ENCODE measurements at places on chromosomes 13 and 19.

DNA sequence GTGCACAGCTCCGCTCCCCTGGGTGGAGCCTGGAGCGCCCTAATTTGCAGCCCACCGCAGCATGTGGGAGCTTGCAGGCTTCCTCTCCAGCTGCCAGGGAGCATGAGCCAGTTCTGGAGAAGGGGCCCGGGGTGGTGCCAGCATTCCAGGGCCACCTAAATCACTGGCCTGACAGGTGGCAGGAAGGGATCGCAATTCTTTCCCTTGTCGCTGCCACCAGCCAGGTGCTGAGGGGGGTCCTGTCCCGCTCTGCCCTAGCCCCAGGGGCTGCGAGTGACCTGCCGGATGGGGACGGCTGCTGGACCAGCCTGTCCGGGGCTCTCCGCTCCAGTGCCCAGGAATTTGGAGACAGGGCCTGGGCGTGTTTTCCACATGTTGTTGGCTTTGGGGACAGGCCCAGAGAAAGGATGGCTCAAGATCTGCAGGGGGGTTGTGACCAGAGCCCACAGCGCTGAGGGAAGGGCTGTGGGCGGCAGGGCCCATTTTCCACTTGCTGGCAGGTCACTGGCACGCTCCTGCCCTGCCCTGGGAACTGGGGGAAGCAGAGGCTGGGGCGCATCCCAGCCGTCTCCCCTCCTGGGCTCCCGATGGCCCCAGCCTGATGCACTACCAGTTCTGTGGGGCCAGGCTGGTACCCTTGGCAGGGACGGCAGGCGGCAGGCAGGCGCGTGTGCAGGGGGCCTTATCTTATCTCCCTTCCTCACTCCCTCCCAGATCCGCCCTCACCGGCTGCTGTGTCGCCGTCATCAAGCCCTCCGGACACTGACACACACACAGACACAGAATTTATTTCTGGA lies 9.5 kb downstream of the NDUFA11 start:
- DNase-seq, result no peak

DNA sequence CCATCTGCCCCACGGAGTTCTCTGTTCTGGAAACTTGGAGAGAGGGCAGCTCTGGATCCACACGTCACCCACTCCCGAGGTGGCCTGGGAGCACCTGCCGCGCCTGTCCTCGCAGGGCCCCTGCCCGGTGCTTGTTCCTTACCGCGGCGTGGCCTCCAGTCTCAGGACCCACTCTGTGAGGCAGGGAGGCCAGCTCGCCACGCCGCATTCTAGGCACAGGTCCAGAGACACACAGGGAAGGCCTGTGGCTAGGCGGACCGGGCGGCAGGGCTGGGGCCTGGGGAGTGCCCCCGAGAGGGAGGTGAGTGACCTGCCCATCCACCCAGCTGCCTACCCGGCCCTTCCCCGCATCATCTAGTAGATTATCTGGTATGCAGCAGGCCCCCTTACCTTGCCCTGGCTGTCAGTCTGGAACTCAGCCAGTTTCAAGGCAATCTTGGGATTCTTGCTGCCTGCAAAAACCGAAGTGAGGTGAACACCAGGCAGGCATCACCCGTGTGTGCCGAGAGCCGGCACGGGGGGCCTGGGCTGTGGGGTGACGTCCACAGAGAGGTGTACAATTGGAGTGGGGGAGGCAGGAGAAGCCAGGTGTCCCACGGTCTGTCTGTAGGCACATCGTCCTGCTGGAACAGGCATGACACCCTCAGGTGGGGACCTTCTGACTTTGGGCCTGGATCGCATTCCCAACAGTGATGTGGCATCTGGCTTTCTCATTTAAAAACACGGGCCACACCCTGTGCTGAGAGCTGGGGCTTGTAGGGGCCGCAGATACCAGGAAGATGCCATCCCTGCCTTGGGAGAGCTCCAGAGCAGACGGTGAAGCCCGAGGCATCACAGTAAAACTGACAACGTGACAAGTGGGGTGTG lies 23.6 kb downstream of the DPP9 start:
- DNase-seq, result no peak

DNA sequence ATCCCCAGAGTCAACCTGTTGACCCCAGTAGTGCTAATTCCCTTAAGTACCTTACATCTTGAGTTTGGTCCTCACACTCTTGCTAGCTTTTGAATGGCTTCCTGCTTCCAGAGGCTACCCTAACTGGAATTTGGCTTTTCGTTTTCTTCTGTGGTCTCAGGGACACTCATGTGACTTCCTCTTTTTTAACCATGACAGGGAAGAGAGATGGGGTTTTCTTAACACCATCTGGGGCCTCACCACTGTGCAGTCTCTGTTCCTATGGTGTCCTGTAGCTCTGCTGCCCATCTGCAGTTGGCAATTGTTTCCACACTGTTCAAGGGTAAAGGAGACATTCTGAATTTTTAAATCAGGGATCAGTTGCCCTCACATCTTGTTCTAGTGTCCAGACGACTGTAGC lies 66.7 kb downstream of the SLC10A2 start:
- no peak for DNase-seq

DNA sequence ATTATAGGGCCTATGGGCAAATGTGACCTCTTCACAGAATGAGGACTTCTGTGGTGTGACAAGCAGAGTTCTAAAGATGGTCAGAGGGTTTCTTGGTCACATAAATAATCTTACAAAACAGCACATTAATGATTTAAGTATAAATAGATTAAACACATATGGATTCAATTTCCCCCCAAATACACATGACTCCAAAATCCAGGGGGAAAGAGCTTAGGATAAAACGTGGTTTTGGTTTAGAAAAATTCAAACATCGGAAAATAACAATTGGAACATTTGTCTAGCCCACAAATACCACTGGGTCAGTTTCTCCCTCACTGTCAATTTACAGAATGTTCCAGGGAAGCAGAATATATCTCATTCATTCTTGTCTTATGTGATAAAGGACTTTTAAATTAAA lies 283.1 kb downstream of the COG6 start:
- DNase-seq, result no peak

DNA sequence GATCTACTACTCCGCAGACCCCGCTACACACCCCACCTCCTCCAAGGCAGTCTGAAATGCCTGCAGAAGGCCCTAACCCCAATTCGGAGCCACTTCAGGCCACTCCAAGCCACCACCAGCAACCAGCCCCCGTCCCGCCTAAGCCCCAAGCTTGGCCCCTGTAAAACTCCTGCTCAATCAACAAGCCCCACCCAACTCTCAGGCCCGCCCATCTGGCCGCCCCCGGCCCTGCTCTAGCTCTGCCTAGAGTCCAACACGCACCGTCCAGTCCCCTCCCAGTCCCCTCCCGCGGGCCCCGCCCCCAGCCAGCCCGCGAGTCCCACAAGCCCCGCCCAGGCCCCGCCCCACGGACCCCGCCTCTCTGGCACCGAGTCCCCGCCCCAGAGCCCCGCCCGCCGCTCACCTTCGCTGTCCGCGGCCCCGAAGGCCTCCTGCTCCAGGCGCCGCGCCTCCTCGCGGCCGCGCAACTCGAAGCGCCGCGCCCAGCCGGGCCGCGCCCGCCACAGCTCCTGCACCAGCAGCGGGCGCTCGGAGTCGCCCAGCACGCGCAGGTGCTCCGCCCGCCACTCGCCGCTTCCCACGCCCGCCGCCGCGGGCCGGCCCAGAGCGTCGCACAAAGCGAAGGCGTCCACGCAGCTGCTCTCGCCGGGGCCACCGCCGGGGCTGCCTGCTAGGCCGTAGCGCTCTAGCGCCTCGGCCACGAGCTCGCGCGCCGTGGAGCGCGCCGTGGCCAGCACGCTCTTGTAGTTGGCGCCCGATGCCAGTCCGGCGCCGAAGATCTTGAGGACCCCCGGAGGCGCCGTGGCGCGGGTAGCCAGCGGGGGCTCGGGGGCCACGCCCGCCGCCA lies 1.6 kb downstream of the RASIP1 start:
- peak; percentile 91 for DNase-seq

DNA sequence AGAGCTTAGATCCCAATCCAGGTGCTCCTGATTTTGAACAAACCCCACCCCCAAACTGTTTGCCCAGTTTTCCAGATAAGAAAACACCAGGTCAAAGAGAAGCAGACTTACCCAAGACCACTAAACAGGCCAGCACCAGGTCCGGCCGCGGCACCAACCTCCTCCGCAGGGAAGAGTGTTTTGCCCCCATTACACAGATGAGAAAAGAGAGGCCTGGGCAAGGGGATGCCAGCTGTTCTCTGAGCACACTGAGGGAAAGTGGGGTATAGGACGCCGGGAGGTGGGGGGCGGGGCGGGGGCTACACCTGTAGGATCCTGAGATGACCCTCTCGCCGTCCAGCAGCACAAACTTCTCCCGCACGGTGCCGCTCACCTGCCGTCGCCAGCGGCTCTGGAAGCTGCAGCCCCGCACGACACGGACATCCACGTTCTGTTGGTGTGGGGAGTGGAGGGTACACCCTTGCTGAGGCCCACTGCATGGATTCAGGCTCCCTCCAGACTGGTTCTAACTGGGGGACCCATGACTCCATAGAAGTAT lies 3.1 kb downstream of the SPACA4 start:
- DNase-seq, result no peak

GRCh38 chr13:51151463-51151862 lies 40.4 kb upstream of the C13orf42 start:
- no peak for DNase-seq

- DNase-seq, result no peak
Measured at GRCh38 chr19:294341-294945, 3.2 kb upstream of the PLPP2 start.

GRCh38 chr19:937259-937694 lies 11.4 kb downstream of the ARID3A start:
- DNase-seq, result peak; percentile 75
